ENCODE measurements at places on chromosomes 1 and 21.

DNA sequence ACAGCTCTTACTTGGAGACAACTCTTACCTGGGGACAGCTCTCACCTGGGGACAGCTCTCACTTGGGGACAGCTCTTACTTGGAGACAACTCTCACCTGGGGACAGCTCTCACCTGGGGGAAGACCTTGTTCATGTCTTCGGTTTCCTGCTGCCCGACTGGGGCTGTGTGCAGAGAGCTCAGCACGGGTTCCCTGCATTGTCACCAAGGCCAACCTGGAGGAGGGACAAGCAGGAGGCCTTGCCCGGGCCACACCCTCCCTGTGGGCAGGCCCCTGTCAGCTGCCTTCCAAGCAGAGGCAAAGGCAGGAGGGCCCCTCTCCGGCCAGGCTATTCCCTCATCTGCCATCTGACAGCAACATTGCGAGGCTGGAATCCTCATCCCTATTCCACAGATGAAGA, at the start of gene LDLRAD1:
Gene LDLRAD1, minus strand, starts transcription at position 208 of the 400 bp plus-strand sequence. Its CDS starts 74 bp downstream, at position 134.
- no peak for DNase-seq

- no peak for DNase-seq
These were observed 5.2 kb downstream of the NPL start for GRCh38 chr1:182794676-182795201.

DNA sequence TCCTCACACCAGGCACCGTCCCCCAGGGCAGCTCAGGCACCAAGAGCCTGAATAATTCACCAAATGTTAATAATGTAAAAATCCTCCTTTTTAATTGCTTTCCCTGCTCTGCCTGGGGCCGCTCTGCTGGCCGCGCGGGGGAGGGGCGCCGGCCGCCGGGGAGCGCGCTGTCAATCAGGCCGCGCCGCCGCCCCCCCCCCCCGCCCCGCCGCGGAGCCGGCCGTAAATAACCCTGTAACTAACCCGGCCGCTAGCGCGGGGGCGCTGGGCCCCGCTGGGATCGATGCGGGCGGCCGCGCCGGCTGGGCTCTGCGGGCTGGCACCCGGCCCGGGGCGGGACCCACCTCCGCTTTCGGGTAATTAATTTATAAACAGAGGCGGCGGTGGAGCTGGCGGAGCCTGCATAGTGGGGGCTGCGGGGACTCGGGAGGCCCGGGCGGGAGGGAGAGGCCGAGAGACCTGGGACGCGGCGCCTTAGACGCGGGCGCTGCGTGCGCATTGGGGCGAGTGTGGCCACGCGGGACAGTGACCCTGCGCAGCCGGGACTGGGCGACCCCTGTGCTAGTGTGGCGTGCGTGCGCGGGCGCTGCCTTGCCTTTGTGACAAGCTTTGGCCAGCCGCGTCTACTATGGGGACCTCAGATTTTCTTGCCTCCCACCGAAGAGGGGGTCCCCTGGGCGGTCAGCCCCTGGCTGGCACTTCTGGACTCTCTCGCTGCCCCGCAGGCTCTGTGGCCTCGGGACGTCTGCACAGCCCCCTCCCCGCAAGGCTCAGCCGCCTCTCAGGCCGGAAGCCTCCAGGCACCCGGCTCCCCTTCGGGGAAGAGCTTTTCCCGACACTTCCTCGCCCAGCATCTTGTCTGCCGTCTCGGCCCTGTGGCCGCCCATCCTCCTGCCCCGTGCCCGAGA, 16.6 kb downstream of the SAMD11 start:
- no peak for DNase-seq

DNA sequence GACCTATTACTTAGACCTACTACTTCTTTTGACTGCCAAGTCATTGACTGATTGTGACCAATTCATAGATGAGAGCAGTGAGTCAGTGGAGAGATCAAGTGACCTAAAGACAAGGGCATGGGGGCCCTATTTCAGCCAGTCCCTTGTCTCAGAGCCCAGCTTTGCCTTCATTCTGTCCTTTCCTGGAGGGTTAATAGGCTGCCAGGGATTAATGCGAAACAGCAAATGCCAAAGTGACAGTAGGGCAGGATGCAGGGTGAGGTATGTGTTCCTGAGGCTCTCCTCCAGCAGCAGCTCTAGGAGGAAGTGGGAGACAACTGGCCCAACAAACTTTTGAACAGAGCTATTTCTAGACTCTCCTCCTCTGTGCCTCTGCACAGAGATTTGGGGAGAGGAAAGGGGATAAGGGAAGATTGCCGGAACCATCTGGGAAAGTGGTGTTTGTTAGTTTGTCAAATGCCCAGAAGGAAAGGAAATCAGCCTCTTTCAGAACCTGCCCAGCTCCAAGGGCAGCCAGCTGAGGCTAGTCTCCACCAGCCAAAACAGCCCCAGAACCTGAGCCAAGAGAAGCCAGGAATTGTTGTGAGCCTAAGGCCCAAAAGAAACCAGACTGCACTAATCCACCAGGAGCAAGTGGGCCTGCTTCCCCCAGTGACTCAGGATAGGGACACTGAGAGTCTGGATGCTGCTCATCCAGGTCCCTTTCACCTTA, 4.9 kb upstream of the S100A3 start:
- no peak for DNase-seq

DNA sequence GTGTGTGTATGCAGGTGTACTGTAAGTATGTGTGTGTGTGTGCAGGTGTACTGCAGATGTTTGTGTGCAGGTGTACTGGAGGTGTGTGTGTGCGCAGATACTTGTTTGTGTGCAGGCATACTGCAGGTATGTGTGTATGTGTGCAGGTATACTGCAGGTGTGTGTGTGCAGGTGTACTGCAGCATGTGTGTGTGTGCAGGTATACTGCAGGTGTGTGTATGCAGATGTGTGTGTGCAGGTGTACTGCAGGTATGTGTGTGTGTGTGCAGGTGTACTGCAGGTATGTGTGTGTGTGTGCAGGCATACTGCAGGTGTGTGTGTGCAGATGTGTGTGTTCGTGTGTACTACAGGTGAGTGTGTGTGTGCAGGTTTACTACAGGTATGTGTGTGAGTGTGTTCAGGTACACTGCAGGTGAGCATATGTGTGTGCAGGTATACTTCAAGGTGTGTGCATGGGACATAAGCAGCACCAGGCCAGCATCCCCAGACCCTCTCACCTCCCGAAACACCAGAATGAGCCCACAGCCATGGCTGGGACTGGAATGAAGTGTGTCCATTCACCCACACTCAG, 97.5 kb downstream of the DMRTB1 start:
- no peak for DNase-seq

- no peak for DNase-seq
These were observed 180.1 kb upstream of the ESRRG start for GRCh38 chr1:216903382-216903740.

GRCh38 chr1:12475947-12476346, 142.1 kb downstream of the DHRS3 start:
- DNase-seq, result no peak

DNA sequence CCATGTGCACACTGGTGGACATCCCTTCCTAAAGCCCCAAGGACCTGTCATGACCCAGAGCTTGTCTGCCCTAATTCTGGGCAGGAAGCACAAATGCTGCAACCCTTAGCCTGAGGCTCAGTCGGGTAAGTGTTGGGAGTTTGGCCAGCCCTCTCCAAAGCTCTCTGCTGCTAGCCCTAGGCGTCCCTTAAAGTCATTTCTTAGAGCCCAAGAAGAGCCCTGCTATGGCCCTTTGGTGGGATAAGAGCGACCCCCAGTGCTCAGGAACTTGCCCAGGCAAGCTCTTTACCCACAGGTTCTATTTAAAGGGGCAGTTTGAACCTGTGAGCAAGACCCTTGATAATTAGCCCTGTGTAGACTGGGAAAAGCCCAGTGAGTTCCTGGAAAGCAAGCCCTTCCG, 356.8 kb downstream of the RRAGC start:
- no peak for DNase-seq

- no peak for DNase-seq
These were observed 2.1 kb upstream of the FOXD2 start for GRCh38 chr1:47435506-47436303.

DNA sequence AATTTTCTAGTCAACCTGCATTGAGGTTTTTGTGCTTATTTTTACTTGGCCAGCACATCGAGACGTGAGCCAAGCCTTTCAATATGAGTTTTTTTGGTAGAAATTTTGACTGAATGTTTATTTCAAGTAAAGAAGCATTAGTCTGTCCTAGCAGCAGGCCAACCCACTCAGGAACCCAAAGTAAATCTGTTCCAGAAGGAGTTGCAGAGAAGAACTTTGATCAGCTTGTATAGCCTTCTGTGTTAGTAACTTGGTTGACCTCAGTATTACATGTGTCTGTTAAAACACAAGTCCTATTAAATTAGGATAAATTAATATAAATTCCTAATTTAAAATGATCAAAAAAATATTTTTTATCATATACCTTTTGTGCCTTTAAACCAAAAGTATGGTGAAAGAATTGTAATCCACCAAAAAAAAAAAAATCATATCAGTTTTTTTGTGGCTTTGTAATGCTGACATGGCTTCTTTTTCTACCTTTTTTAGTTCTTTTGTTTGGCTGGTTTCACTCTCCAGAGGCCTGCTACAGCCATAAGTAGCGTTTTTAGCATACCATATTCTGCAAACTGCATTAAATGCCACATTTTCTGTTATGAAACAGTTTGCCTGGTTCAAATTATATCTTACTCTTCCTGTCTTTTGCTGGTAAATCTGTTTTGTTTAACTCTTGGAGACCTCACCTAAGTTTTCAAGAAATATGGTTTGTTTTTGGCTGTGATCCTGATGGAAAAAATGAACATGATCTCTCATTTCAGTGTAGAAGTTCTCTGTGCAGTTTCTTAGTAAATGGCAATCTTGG, 39.5 kb downstream of the ATF6 start:
- no peak for DNase-seq

DNA sequence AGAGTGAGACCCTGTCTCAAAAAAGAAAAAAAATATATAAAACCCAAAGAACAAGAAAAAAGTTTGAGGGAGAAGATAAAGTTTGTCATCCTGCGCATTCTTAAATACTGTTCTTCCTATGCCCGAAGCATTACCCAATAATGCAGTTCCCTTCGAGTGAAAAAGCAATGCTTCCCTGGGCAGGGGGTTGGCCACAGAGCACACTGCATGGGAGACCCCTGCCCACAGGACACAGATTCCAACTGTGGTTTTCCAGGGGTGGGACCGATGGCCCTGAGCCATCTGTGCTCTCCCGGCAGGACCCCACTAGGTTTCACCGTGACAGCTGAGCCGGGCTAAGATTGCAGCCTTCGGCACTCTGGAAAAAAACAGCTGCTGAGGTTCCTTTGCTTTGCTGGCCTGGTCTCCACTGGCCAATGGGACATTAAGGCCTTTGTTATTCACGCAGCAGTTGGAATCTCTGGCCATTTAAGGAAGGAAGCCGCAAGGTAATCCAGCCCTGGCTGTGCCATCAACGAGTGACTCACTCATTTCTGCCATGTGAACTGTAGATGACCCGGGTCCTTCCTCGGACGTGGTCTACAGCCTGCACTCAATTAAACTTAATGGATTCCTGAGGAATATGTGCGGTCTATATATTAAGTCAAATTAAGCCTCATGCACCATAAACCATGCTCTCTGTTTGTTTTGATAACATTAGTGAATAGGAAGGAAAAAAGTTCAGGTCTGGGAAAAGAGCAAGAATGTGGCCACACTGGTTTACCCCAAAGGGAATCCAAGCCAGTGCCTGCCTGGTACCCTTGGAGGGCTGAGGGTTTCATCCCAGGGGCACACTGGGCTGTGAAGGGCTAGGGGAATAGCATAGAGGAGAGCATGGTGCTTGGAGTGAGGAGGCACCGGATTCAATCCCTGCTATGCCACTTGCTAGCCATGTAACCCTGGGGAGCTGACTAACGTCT, 163.2 kb downstream of the ZBTB18 start:
- DNase-seq, result no peak
